ENCODE measurements at places on chromosomes 11 and 22.

- no peak for DNase-seq
Measured at GRCh38 chr11:47434011-47434786, 8.0 kb upstream of the PSMC3 start.

GRCh38 chr11:19819148-19819547, 106.5 kb downstream of the NAV2 start:
- no peak for DNase-seq

DNA sequence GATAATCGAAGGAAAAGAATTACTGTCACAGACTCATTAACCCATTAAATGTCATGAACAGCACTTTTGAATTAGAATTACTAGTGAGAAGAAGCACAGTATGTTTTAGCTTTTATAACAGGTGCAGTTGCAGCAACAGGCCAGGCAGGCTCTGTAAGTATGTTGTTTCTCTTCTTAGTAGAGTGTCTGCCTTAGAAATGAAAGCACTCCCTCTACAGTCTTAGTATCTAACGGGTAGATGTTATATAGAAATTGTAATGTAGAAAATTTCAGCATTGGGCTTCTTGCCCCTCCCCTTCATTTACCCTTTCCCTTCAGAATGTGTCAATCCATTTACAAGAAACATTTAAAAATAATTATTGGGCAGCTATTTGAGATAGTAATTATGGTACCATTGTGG, 87.4 kb downstream of the HIPK3 start:
- DNase-seq = no peak

DNA sequence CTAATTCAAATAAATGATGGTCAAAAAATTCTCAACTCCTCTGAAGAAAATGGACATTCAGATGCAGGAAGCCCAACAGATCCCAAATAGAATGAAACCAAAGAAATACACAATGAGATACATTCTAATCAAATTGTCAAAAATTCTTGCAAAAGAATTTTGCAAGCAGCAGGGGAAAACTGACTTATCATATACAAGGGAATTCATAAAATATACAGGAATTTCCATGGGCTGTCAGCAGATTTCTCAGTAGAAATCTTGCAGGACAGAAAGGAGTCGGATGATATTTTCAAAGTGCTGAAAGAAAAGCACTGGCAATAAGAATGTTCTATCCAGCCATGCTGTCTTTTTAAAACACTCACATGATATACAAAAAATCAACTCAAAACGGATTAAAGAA, 194.6 kb upstream of the ZC3H12C start:
- no peak for DNase-seq

DNA sequence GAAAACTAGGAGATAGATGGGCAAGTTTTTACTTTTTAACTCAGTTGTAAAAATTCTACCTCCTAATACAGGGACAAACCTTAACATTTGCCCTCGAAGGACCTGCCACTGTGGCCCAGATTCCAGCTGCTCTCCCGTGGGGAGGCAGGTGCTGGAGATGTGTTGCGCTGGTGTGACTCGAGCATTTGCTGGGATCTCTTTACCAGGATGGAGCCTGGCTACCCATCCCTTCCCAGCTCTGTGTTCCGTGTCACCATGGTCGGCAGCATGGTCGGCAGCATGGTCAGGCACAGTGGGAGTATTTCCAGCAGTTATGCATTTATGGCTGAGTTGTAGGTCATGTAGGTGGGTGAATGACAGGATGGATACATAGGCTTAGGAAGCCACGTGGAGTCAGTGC, 41.1 kb downstream of the OTOG start:
- no peak for DNase-seq

- DNase-seq = no peak
Measured at GRCh38 chr22:29195118-29195963, 10.4 kb upstream of the EMID1 start.

- DNase-seq = no peak
Measured at GRCh38 chr11:86014221-86014620, 54.7 kb downstream of the PICALM start.

DNA sequence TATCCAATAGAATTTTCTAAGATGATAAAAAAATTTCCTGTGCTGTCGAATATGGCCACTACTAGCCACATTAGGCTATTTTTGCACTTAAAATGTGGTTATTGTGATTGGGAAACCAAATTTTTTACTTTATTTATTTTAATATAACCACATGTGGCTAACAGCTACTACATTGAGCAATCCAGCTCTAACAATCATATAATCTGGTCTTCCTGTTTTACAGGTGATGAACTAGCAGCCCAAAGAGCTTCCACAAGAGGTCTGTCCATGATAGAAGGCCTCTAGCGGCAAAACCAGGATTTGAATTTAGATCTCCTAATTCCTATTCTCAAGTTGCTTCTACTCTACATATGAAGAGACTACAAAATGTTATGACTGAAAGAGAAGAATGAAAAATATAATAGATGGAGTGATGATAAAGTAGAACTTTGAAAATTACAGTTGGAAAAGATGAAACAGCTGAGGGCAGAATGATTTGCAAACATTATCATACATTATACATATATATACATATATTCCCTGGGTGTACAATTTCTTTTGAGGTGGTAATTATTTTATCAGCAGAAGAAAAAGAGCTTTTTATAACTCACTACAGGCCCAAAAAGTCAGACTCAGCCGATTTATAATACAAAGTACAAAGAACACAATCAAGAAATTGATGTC, 363.5 kb upstream of the PITPNB start:
- DNase-seq = no peak

- no peak for DNase-seq
Measured at GRCh38 chr11:12050470-12051286, 42.3 kb upstream of the DKK3 start.

GRCh38 chr11:113876798-113877669, 1.7 kb upstream of the USP28 start:
- DNase-seq = no peak

GRCh38 chr11:122436188-122436555, 219.3 kb upstream of the UBASH3B start:
- DNase-seq = no peak

- no peak for DNase-seq
Measured at GRCh38 chr11:113410414-113411135, 23.0 kb downstream of the ANKK1 start.

DNA sequence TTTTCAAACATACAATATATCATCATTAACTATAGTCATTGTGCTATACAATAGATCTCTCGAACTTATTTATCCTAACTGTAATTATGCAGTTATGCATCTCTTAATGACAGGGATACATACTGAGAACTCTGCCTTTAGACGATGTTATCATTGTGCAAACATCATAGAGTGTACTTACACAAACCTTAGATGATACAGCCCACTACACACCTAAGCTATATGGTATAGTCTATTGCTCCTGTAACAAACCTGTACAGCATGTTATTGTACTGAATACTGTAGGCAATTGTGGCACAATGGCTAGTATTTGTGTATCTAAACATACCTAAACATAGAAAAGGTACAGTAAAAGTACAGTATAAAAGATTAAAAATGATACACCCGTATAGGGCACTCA, 27.4 kb upstream of the NRGN start:
- DNase-seq = no peak

DNA sequence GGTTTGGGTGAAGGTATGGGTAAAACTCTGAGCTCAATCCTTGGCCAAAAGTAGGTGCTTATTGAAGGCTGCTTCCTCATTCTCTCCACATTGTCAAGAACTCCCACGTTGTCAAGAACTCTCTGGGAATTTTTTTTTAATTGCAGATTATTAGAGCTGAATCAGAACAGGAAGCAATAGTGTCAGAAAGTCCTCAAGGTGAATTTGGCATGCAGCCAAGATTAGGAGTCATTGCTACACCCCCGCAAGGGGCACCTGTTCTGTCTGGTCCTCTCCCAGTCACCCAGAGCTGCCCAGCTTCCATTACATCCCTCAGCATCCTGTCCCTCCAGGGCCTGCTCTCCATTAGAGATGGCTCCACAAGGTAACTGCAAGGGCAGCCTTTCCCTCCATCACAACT, 996.5 kb downstream of the OPCML start:
- no peak for DNase-seq

GRCh38 chr11:15199693-15200092, 85.0 kb downstream of the INSC start:
- no peak for DNase-seq

DNA sequence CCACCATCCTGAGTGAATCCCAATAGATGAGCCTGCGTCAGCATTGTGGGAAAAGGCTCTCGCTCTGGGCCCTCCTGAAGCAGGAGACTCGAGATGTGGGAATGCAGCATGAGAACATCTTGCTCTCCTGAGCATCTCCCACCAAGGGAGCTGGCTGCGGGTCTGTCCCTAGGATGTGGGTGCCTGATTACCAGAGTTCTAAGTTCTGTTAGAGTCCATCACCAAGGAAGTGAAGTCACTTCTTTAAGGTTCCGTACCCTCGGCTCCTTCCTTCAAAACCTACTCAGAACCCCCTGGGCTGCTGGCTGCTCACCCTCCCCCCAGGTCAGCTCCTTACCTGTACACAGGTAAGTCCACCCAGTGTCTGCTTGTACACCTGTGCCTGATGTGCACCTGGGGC, 100.5 kb upstream of the IGLL5 start:
- no peak for DNase-seq

GRCh38 chr11:19525276-19525675, 187.4 kb upstream of the NAV2 start:
- no peak for DNase-seq

DNA sequence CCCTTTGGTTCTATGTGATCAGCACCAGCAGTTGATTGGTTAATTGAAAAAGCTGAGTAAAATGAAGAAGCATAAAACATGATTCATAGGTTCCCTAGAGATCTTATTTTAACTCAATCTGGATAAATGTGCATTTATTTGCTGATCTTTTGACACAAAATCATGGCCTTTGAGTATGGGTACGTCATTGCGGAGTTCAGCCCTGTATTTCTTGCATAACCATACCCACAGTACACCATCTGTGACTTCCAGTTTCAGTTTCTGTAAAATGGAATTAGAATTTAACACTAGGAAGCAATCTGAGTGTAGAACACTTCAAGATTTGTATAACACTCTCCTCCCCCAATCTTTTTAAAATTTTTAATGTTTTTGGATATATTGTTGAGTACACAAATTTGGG, 358.2 kb downstream of the DDX10 start:
- no peak for DNase-seq

DNA sequence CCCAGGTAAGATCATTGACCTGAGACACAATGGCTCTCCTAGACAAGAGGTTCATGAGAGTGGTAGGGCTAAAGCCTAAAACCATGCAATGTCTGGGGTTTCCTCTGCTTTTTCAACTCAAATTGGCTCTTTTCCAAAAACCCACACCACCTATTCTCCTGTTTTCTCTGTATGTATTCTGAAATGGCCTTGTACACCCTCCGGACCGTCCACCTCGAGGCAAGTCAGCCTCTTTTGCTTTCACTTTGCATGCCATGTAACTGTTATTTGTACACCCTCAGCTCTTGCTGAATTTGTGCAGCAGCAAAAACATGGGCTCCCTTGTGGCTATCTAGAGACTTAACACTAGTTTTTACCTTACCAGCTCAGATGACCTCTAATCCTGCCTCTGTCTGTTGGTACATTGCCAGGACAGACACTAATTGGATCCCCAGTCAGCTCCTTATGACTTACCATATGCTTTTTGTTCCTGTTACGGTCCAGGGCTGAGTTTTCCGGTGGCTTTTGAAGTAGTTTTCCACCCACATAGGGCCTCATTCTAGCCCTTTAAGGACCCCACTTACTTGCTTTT, 288.0 kb downstream of the SBF2 start:
- DNase-seq = no peak

DNA sequence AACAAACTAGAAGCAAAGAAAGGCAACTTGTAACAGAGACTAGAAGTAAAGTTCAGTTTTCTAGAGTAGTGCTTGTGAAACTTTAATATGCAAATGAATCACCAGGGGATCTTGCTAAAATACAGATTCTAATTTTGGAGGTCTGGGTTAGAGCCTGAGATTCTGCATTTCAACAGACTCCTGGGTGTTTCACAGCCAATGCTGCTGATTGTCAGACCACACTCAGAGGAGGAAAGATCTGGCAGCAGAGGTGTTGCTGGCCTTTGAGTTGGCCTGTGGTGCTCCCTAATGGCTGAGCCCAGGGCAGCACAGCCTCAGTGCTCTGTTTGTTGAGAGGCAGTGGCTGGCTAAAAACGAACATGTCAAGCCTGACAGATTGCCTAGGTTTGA, 5.4 kb downstream of the CRY2 start:
- DNase-seq = no peak

GRCh38 chr11:44973632-44974401, 23.1 kb upstream of the TP53I11 start:
- no peak for DNase-seq

DNA sequence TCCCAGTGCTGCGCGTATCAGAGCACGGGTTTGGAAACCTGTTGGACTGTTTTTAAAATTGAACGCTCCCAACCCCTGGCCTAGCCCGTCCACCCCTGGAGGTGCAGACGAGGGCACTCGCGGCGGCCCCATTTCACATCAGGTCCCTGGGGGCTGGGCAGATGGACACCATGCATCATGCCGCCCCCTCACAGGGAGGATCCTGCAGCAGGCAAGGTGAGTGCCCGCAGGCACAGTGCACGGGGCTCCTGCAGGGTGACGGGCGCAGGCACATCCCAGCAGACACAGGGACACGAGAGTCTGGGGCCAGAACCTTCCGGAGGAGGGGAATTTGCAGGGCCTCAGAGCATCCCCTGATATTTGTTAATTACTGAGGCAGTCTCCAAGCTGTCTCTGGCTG, 7.3 kb downstream of the ANO9 start:
- DNase-seq = no peak

GRCh38 chr11:86120807-86121206, 51.9 kb upstream of the PICALM start:
- DNase-seq = no peak

GRCh38 chr11:114159802-114160632, 100.5 kb downstream of the ZBTB16 start:
- peak; percentile 77 for DNase-seq

- no peak for DNase-seq
Measured at GRCh38 chr11:79538775-79539174, 97.9 kb upstream of the TENM4 start.

DNA sequence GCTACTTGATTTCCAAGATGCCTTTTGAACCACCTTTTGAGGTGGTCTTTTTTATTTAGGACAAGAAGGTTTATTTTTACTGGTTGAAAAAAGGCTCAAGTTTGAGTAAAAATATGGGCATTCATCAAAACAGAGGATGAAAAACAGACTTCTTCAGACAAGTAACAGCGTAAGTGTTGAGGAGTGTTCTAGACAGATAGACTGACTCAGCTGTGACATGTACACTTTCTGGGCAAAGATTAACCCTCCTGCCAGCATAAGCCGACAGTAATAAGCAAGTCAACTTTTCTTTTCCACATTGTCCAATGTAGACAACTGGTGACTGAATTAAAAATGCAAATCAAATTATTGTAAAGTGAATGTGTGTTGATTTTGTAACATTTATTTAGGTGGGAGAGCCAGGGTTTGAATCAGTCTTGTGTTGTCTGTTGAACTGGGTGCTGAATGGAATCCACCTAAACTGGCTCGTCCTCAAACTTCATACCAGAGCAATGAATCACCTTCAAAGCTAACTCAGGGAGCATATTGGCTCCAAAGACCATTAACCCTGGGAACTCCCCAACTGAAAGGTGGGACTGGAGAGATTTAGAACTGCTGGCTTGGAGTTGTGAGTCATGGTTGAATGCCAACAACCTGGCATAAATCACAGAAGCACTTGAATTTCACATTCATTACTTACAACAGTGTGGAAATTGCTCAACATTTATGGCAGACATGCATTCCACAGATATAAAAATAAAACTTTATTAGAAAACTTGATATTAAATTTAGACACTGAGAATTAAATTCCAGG, 377.0 kb downstream of the ETS1 start:
- DNase-seq = no peak

Measured in stimulated activated CD4-positive, alpha-beta T cell treated with anti-CD3 and anti-CD28 coated beads, Interleukin-12 subunit alpha, Interleukin-12 subunit beta, amount 100 ng/mL, for 24 hours (primary cell).